NCI-H1694 treated with DMSO at 0.1 percent for 48 hours (cell line): ENCODE measurements at places on chromosomes 2 and 18.

DNA sequence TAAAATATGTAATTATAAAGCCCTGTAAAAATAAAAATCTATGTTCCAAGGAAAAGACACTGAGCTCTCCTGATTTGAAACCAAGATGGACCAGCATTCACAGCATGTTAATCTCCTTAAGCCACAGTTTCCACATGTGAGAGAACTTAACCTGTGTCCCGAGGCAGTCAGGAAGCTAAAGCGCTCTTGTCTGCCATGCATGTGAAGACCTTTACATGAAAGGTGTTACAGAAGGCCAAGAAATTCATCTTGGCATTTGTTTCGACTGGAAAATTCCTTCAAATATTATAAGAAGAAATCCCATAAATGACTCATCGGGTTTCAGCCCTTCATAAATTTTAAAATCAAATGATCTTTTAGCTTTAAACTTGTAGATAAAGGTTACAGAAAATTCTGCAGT lies 328.6 kb downstream of the CDH2 start:
- DNase-seq = no peak

DNA sequence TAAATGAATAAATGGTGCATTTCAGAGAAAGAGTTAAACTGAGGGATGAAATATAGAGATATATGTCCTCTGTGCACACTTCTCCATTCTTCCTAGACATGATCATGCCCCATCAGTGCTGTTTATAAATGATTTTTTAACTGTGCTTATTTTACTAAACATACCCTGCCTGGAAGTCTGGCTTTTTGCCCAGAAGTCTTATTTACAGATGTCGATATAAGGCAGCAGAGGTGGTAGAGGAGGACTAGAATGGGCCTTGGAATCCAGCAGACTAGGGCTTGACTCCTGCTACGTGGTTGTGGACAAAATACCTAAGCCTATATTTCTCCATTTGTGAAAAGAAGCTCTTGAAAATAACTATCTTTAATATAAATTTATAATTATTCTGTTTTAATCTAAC lies 355.5 kb downstream of the RAD51AP2 start:
- no peak for DNase-seq

- DNase-seq = no peak
These were observed 1.0 kb upstream of the REV1 start for GRCh38 chr2:99490623-99491461.

- DNase-seq = no peak
These were observed 49.7 kb downstream of the CYRIA start for GRCh38 chr2:16615687-16616615.

DNA sequence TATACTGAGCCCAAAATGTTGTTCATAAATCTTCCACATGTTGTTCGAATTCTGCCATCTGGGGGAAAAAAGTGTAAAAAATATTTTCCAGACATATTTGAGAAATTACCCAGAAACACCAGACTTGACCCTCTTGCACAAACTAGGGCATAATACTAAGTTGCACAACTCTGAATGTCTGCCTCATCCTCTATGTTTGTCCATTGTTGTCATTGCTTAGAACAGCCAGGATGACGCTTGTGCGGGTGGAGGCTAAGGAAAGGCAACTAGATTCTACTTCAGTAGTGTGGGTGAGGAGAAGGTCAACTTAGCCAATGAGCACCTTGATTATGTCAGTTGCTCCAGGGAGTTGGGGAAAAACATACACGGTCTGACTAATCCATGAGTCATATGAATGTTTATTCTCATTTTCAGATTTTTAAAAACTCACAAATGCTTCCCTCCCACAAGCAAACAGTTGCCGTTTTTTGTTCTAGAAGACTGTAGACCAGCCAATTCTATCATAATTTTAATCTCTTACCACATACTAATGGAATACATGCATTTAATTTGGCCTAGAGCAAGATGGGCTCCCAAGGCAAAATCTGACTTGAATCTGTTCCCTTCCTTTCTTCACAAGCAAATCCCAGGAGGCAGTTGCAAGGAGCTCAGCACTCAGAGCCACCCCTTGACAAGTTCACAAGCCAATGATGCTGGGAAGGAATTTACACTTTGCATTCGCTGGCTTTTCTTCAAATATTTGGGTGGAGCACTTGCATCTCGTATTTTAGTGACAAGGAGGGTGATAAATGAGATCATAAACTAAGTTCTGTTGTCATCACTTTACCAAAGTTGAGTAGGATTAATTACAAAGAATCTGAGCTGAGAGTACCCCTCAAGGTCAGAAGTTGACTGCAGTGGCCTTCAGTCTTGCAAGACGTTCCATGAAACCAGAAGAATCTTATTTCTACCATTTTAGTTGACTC lies 163.2 kb upstream of the TWIST2 start:
- no peak for DNase-seq

- DNase-seq = no peak
These were observed 123.5 kb upstream of the DAPL1 start for GRCh38 chr2:158671360-158672245.

DNA sequence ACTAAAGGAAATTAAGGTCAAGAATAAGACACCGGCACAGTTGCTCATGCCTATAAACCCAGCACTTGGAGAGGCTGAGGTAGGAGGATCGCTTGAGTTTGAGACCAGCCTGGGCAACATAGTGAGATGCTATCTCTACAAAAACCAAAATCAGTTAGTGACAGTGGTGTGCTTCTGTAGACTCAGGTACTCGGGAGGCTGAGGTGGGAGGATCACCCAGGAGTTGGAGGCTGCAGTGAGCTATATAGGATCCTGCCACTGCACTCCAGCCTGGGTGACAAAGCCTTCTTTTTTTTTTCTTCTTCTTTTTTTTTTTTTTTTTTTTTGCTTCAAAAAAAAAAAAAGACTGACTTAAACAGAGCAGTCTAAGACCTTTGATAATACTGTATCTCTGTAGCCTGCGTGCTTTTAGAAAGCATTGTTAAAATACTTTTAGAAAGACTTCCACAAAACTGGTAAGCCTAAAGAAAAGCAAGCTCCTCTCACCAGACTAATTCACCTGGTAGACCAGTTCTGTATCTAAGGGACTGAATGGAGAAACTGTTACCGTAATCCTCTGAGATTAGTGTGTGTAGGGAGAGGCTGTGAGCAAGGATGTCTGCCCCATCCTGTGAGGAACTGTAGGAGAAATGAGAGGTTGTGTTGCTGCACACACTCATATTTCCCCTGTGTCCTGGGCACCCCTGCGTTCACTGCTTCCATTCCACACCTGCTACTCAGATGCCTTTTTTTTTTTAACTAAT lies 10.8 kb downstream of the RAB12 start:
- no peak for DNase-seq

GRCh38 chr18:2822213-2822921 lies 24.4 kb upstream of the EMILIN2 start:
- DNase-seq = no peak
